ENCODE measurements at places on chromosomes 3 and 15.

DNA sequence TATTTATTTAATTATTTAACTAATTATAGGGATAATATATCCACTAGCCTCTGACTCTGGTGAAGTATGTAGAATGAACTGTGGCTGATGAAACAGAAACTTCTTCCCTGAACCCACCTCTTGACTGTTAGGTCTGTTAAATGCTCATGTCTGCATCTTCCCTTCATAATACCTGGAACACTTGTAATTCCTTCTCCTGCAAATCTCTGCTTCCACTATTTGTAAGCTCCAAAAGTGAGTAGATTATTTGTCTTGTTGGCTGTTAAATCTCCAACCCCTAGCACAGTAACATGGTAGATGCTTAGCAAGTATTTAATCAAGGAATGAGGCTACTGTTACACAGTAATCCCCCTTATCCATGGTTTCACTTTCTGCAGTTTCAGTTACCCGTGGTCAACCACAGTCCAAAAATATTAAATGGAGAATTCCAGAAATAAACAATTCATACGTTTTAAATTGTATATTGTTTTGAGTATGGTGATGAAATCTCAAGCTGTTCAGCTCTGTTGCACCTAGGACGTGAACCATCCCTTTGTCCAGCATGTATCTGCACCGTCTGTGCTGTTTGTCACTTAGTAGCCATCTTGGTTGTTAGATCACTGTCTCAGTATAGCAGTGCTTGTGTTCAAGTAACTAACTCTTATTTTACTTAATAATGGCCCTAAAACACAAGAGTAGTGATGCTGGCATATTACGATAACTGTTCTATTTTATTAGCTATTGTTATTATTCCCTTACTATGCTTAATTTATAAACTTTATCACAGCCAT is 5.7 kb downstream of the TTBK2 start:
- peak; percentile 76 for DNase-seq

- no peak for DNase-seq
Measured at GRCh38 chr3:80192936-80193335, 425.1 kb upstream of the ROBO1 start.

DNA sequence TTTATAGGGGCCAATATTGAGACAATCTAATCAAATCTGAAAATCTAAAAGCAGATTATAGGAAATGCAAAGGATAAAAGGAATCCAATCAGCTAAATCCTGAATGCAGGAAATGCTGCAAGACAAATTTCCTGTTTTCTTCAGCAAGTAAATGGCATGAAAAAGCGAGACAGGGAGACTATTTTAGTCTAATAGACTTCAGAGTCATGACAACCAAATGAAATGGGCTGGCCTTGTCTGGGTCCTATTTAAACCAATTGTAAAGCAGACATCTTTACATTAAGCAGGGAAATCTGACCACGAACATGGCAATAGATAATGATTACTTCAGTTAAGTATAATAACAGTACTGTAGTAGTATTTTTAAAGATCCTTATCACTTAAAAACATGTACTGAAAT is 2.1 kb downstream of the DBR1 start:
- no peak for DNase-seq

DNA sequence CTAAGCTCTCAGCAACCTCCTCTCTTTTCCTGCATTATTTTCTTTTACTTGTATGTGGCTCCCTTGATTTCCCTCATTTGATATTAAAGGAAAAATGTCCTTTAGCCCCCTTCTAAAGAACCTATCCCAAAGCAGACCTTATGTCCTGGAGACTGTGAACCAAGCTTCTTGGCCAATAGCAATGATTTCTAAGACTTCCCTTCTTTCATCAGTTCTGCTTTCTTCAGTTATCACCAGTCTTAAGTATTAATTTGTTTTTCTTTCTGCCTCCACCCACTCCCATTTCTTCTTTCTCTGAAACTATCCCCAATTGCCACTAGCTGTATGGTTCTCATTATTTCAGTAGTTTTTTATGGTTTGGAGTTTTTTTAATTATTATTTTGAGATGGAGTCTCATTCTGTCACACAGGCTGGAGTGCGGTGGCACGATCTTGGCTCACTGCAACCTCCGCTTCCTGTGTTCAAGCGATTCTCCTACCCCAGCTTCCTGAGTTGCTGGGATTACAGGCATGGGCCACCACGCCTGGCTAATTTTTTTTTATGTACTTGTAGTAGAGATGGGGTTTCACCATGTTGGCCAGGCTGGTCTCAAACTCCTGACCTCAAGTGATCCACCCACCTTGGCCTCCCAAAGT is 12.1 kb downstream of the TMOD3 start:
- peak; percentile 56 for DNase-seq

DNA sequence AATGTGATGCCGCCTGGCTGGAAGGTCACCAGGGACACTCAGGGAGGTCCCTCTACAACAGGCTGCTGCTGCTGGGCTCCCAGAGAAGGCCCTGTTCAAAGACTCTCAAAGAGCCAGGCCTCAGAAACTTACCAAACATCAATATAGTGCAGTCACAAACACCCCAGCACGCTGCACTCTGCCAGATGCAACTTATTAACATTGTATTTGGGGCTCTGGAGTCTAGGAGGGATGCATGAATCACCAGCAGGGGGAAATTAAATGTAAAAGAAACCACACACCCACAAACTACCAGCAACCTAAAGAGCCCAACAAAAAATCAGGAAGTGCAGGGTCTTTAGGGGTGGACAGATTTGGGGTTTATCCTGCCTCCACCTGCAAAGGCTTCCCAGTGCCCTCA is 74.6 kb upstream of the SPATA12 start:
- peak; percentile 59 for DNase-seq

- no peak for DNase-seq
Measured at GRCh38 chr3:24683090-24683489, 188.4 kb upstream of the THRB start.

DNA sequence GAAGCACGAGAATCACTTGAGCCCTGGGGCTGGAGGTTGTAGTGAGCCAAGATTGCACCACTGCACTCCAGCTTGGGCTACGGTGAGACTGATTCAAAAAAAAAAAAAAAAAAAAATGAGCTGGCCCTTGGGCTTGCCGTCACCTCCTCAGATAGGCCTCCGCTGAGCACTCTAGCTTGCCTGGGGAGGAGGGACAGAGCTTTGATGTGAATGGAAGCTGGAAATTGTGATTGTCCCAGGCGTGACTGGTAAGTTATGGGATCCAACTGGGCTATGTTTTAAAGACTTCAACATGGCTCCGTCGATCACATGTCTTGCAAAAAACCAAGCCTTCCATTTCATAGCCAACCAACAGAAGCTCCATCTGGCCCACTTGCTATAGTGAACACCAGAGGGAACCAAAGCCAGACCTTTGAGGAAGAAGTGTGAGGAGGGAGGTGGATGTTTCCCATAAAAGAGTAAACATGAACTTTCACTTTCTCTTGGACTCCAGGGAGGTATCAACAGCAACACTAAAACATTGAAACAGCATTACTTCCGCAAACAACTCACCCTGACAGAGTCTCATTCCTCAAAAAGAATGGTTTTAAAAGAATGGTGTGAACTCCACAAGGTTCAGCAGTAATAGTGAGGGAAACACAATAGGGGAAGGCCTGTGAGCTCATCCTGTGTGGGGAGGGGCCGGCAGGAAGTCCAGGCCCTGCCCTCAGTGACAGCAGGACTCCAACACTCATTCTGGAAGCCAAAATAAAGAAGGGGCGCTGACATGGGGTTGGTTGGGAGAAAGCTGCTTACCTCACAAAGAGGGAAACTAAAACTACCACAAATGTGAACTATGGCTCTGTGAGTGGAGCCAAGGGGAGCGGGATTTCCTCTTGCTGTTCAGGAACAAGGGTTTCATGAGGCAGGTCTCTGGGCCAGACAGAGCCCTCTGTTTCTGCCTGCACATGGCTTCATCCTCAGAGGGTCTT is 59.2 kb upstream of the IL12A start:
- DNase-seq: peak; percentile 94

GRCh38 chr15:64522226-64522823 is 61.9 kb downstream of the ZNF609 start:
- peak; percentile 18 for DNase-seq

- DNase-seq: no peak
Measured at GRCh38 chr3:194598771-194599557, 34.3 kb downstream of the TMEM44 start.

GRCh38 chr15:67049351-67050044 is 15.9 kb upstream of the SMAD3 start:
- DNase-seq: no peak

- no peak for DNase-seq
Measured at GRCh38 chr15:49604625-49605409, 15.8 kb downstream of the FAM227B start.

DNA sequence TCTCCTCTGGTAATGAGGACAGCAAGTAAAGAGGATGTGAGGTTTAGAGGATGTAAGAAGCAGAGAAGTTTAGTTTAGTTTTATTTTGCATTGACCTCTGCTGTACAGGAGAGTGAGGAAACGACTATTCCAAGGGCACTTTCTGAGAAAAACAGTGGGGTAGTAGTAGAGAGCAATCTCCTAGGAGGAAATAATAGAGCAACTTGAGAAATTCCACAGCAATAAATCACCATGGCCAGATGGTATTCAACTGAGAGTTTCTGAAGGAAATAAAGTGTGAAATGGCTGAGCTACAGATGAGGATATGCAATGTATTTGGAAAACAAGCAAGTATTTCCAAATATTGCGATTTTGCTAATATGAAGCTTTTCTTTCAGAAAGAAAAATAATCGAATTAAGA is 118.9 kb downstream of the DPH6 start:
- DNase-seq: peak; percentile 72

- no peak for DNase-seq
Measured at GRCh38 chr3:48459331-48459730, 12.8 kb downstream of the ATRIP start.

DNA sequence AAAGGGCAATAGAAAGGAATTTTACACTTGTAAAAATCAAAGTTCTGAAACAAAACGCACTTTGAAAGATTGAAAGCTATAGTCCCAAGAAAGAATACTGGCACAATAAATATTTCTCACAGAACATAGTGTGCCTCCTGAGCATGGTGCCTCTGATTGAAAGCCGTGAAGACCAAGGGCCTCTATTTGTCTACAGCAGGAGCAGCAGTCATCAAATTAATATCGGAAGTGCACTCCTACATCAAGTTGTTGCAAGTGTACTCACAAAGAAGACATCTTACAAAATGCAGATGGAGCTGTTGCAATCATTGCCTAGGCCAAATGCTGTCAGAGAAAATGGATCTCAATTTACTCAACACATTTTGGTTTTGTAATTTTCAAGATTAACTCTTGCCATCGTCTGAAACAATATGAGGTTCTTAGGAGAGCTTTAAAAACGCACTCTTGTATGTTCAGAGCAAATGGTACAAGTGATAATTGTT is 9.2 kb upstream of the WDR49 start:
- DNase-seq: peak; percentile 46

- DNase-seq: no peak
Measured at GRCh38 chr3:44721231-44722102, 8.0 kb upstream of the ZNF501 start.

DNA sequence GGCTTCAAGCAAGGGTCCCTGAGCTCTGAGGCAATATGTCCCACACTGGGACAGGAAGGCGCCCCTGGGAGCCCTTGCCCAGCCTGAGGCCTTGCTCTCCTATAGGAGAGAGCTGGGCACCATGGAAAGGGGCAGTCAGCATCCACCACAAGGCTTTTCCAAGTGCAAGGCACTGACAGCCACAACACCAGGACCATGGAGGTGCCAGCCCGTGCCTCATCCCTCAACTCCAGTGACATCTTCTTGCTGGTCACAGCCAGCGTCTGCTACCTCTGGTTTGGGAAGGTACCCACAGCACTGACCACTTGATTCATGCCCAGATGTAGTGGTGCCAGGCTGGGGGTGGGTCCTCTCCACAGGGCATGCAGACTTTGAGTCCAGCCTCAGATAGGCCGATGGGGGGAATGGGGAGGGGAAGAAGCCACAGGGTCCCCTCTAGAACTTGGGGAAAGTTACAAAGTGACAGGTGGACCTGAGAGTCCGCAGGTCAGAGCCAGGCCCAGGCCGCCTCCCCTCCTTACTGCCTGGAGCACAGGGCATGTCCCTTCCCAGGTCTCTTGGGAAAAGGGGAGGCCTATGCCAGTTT is 11.8 kb downstream of the VILL start:
- no peak for DNase-seq

- DNase-seq: no peak
Measured at GRCh38 chr3:131550562-131551465, 48.0 kb upstream of the MRPL3 start.

DNA sequence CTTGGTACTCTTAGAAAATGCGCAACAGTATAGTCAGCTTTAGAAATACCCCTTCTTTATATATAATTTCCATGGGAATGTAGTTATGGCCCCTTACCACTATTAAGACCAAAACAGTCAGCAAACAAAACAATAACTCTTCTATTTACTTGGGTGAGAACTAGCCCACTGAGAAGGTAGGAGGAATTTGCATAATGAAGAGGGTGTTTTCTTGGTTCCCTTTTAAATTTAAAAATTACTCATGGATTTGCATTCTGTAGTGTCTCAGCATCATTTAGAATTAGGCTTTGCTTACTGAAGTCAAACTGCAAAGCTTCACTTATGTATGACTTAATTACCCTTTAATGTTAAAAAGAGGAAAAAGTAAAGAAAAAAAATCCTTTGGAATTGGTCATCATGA is 350.8 kb downstream of the PTPRG start:
- DNase-seq: no peak

GRCh38 chr3:77686560-77686959 is 646.7 kb downstream of the ROBO2 start:
- DNase-seq: no peak

DNA sequence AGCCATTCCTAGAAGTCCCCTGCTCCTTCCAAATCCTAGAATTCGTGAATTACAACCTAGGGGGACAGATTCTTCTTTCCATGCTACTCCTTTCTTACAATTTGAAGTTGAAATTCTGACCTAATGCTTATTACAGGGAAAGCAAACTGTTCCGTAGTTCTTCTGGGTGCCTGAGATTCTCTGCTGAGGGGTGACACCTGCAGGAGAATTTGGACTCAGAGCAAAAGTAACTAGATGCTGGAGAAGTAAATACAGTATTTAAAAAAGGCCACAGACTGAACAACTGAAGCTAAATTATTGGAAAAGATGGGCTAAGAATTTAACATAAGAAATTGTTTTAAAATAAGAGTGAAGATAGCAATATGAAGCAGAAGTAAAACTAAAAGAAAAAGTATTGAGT is 37.9 kb downstream of the ACAD9 start:
- DNase-seq: no peak

DNA sequence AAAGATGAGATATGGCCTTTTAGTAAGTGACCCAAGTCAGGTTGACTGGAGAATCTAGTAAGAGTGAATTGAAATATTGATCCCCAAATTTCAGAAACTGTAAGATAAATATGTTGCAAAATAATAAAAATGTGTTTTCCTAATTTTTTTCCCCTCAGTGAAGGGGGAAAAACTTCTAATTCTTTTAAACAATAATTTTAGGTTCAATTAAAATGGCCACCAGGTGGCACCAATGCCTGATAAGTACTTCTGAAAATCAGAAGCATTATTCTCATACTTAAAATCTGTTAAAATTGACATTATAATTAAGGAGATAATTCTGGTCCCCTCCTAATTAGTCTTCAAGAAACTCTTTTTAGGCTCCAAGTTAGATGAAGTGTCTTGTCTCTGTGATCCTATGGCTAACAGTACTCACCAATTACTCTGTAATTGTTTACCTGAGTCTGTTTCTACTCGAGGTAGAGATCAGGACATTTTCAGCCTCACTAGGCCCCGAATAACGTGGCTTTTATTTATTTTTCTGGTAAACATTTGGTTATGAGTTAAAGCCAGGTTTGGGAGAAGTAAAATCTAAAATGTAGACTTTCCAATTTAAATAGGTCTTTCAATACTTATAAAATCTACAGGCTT is 52.6 kb downstream of the NMD3 start:
- peak; percentile 32 for DNase-seq

Data from MV-4-11 (cell line).